ENCODE measurements at places on chromosomes 11 and 22.

GRCh38 chr11:46682773-46683752 lies 17.4 kb downstream of the ARHGAP1 start:
- no peak for DNase-seq

DNA sequence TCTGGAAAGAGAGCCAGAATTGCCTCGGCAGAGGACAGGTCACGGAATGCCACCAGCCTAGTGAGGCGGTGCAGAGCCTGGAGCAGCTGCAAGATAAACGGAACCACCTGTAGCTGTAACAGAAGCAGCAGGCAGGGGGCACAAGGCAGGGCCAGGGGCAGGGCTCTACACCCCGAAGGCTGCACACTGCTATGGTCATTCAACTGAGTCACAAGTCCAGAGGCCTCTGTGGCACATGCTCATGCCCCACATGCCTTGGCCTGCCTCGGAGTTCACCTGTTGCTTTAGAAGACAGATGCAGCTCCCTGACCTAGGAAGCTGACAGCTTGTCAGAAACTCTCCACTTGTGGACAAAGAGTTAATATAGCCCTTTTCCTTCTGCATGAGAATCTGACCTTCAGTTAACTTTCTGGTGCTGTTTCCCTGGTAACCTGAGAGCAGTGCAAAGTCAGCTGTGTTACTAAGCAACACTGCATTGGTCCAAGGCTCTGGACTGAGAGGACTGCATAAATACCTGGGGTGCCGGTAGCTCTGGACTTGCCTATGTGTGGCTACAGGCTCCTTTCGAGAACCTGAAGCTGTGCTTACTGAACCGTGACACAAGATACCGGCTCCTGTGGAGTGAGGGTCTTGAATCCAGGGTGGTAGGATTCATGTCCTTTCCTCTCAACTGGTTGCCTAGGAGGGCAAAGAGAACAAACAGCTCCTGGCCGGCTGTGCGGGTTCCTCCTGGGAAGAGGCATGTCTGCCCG lies 10.5 kb downstream of the COMMD9 start:
- DNase-seq = no peak

GRCh38 chr11:117923773-117924172 lies 5.4 kb downstream of the TMPRSS13 start:
- no peak for DNase-seq

- no peak for DNase-seq
Measured at GRCh38 chr11:122048401-122048800, 67.6 kb downstream of the BLID start.

DNA sequence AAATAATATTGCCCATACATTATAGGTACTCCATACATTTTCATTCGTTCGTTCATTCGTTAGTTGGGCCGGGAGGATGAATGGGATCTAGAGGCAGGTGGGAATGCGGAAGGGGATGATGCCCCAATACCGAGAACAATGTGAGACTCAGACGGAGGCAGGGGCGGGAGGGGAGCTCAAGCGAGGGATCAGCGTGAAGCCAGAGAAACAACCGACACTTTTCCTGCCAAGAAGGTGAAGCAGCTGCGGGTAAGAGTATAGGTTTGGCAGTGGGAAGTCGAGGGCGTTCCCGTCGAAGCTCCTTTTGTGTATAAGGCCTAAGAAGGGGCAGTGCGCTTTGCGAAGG lies 1.1 kb upstream of the ARHGEF17 start:
- DNase-seq = no peak

DNA sequence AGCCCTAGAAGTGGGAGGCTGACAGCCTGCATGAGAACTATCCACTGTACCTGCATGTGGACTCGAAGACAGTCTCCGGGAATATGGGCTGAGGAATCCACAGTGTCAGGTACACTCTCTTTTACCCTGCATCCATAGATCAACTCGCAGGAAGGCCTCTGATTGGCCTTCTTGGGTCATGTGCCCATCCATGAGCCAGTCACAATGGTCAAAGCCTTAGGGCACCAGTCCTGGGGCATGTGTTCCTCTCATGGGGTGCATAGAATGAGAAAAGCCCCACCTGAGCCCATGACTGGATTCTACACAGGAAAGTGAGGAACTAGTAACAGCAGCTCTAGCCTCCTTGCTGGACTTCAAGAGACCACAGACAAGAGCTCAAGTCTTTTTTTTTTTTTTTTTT lies 10.6 kb downstream of the ART1 start:
- no peak for DNase-seq

GRCh38 chr11:10392095-10393079 lies 62.7 kb upstream of the AMPD3 start:
- DNase-seq = no peak

DNA sequence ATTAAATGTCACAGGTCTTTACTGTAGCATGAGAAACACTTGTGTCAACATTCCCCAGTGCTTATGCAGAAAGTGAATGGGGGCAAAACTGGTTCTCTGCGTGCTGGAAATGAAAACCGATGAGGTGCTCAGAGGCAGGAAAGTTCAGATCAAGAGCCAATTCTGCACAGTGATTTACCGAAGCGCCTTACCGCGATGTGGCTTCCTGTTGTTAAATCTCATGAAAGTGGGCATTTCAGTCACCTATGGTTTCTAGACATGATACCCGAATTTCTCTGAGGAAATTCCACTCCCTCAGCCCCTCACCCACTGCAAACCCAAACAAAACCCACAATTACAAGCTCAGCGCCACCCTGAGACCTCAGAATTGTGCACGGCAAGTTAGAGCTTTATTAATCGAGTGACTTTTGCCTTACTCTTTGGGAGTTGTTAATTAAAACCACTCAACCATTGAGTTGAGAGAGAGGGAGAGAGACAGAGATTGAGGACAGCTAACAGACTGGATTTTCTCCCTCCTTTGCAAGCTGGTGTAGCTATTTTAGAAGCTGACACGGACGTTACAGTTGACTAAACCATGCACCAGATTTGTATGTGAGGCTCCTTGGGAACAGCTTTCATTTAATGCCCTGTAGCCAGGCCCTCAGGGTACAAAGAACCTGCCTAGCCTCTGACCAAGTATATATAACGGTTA lies 196.4 kb downstream of the DBX1 start:
- DNase-seq = no peak

DNA sequence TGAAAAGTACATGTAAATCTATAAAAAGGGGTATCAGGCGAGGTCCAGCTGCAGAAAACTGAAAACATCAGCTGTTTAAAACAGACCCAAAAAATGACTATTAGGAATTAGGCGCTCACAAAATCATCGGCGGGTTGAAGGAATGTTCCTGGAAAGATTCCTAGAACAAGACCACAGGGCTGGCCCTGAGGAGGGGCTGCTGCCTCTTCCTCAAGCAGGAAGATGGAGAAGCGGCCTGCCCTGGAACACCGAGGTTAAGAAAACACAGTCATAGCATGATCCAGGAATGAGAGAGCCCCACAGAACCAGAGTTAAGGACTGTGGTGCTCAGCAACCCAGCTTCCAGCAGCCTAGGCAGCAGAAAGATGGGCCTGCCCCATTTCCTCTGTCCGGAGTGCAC lies 78.4 kb downstream of the C11orf91 start:
- DNase-seq = no peak

- DNase-seq = no peak
Measured at GRCh38 chr11:35246745-35247144, 107.8 kb downstream of the CD44 start.

GRCh38 chr11:94513091-94513490 lies 830 bp downstream of the C11orf97 start:
- DNase-seq = no peak

- DNase-seq = no peak
Measured at GRCh38 chr11:92224407-92225124, at the start of gene FAT3. TSS of gene FAT3 (plus strand) at chr11:92224818. CDS start at chr11:92352113, 127,295 bp downstream.

DNA sequence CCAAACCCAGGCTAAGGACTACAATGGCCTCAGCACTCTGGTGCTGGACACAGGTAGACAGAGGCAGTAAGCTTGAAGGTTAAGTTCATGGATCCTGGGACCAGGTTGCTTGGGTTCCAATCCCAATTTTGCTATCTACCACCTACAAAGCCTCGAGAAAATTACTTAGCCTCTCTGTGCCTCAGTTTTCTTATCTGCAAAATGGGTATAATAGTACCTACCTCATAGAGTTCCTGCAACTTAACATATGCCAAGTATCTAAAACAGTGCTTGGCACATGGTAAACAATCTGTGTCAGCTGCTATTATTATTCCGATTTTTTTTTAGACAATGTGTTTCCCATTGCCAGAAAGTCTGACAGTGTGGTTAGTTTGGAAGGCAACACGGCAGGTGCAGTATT lies 37.5 kb downstream of the SYN3 start:
- DNase-seq = no peak

- DNase-seq = no peak
Measured at GRCh38 chr11:15190611-15191010, 75.9 kb downstream of the INSC start.

DNA sequence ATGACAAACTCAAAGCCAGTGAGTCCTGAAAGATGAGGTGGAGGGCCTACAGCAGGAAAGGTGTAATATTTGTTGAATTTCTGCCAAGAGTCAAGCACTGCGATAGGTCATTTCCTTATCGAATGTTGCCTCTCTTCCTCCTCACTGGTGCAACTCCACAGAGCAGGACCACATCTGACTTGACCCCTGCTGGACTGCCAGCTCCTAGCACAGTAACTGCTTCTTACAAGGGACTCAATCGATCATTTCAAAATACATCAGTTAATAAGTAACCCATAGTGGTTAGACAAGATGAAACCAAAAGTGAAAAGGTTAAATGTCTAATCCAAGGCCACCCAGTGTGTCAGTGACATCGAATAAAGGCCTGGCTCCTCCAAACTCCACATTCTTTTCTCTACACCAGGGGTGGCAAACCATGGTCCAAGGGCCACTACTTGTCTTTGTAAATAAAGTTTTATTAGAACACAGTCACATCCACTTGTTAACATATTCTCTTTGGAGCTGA lies 98.5 kb upstream of the CSNK2A3 start:
- DNase-seq = no peak
